ENCODE measurements at places on chromosomes 3 and 15.

GRCh38 chr15:69060041-69060481, 45.6 kb downstream of the NOX5 start:
- DNase-seq, result no peak

- DNase-seq, result no peak
Observed at GRCh38 chr3:40653878-40654277, 129.1 kb downstream of the ZNF621 start.

DNA sequence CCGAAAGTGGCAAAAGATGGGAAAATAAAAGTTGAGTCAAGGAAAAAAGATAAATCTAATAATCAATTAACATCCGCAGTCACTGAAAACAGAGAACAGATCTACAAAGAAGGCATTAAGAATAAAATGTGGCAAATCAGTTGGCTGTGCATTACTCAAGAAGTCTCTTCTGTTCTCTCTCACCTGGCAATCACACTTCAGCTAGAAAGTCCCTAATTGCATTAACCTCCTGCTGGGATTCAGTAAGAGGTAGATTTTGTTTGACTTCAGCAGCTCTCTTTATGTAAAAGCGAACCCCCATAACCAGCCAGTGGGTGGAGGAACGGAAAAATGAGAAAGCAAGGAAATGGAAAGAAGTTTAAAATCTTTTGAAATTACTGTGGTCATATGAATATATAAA, 94.7 kb upstream of the PLXND1 start:
- no peak for DNase-seq

DNA sequence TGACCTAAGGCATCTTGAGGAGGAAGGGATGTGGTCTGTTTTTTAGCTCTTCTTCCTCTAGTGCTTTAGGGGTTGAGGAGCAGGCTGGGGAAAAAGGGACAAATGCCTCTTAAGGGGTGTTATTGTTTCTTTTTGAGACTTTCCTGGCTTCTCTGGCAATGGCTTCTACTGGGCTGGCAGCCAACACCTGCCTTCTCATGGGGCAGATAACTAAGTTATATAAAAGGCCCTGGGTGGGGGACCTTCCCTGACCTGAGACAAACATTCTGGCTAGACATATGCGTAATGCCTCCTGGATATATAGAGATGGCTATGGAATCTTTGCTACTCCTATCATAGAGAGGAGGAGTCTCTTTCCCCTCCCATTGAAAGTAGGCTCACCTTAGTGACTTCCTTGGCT, 179.2 kb upstream of the PROK2 start:
- no peak for DNase-seq

DNA sequence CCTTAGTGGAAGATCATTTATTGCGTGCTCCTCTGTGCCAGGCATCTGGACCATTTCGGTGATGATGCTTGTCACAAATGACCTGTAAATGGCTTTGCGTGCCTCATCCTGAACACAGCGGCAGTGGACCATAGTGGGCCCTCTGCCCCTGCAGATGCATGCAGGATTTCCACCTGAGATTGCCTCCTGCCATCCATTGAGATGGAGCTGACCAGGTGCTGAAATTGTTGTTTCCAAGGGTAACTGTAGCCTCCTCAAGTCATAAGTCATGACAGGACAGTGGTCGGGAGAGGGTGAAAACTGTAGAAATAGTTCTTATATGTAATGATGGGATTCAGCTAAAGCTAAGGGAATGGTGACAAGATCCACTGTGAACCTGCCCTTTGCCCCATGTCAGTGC, 35.5 kb downstream of the CLSTN2 start:
- no peak for DNase-seq

All from COLO829 (cell line).